ENCODE measurements at places on chromosomes 6 and 20.

DNA sequence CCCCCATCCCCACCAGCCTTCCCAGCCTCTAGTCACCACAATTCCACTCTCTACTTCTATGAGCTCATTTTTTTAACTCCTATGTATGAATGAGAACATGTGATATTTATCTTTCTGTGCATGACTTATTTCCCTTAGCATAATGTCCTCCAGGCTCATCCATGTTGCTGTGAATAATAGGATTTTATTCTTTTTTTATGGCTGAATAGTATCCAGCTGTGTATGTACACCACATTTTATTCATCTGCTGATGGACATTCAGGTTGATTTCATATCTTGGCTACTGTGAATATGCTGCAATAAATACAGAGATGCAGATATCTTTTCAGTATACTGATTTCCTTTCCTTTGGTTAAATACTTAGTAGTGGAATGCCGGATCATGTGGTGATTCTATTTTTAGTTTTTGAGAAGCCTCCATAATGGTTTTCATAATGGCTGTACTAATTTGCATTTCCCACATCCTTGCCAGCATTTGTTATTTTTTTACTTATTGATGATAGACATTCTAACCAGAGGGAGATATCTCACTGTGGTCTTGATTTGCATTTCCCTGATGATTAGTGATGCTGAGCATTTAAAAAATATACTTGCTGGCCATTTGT is 194.9 kb downstream of the PACRG start:
- DNase-seq = no peak

DNA sequence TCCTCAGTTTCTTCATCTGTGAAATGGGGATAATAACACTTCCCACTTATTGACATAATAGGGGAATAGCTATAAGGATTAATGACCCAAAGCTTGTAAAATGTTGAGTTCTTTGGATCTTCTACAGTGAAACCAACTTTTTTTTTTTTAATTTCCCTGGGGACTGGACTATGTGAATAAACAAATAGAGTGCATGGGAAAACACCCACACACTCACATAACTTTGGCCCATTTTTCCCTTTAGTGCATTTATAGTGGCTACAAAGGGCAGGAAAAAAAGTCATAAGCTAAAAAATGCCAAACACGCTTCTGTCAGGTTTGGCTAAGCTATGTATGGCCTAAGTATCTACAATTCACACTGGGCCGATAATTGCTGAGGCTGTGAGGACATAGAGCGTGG is 406.2 kb upstream of the JAG1 start:
- no peak for DNase-seq

DNA sequence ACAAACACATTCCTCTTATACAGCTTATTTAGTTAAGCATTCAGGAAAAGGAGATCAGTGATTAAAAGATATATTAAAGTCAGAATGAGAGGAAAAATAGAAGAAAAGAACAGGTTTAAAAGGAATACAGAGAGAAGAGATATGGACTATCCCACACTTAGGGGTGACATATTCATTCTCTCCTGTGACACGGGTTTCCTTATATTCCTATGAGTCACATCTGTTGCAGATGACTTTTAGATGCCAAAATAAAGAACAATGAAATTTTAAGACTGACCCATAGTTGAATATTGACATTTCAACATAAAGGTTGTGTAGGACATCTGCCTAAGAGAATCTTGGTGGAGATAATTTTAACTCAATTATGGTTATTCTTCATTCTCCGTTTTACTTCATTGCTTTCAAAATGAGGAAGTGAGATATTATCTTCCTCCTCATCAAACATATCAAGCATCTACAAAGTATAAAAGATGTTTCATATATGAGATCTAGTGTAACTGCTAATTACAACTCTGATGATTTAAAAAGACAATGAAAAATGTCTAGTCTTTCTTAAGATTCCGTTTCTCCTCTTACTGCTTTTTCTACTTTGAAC is 1336.7 kb upstream of the CITED2 start:
- DNase-seq = no peak

GRCh38 chr6:102298051-102298450 is 904.5 kb downstream of the GRIK2 start:
- DNase-seq = no peak

DNA sequence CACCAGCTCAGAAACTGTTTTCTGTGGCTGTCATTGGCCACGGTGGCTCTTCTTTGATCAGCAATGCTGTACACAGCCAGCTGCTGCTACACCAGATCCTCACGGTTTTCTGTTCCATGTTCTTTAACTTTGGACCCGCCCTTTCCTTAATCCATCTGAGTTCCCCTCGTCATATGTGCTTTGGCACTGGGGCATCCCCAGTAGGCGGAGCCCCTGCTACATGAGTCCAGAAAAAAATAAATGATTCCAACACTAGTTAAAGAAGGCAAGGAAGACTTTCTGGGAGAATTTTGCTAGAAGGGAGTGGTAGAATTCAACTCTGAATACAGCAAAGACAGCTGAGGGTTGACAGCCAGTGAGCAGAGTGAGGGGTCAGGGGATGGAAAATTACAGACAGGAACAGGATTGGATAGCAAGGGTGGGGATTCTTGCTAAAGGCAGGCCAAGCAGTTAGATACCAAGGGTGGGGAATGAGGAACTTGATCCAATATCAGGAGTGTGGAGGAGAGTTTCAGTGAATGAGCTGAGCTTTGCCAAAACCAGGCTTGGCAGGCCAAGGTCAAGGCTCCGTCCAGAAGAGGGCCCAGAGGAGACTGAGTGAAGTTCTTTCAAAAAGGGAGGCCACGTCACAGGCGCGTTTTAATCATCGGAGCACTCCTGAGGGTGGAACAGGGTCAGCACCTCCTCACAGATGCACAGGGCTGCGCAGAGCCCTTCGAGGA is 391.8 kb downstream of the CDH4 start:
- DNase-seq = no peak

DNA sequence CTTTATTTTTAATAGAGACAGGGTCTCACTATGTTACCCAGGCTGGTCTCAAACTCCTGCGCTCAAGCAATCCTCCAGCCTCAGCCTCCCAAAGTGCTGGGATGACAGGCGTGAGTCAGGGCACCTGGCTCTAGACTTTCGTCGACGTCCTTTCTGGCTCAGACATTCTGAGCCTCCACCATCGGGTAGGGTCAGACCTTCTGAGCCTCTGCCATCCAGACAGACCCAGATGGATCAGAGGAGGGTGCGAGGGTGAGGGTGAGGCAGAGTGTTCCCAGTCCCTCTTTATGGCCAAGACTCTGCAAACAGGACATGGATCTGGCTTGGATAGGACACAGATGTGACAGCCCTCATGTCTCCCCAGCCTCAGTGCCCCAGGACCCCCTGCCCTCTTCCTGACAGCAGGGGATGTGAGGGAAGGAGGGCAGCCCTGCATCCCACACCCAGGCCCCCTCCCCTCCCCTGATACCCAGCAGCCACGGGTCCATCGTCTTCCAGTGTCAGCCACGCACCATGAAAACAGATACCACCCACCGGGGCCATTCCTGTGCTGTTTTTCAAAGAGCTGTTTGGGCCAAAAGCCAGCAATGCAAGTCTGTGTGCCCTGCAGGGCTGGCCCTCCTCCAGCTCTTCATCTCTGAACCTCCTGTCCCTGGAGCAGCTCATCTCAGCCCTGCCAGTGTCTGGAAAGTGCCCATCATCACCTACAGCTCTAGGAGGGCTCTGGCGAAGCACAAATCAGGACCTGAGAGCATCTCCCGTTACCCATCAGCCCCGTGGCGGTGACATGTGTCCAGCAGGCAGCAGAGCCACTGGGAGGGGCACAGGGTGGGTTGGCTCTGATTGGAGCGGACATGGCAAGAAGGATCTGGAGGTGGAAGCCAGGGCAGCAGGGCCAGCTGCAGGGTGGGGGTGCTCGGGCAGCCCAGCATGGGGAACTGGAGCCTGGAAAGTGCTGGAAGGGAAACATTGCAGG is 208.4 kb downstream of the PREX1 start:
- no peak for DNase-seq

DNA sequence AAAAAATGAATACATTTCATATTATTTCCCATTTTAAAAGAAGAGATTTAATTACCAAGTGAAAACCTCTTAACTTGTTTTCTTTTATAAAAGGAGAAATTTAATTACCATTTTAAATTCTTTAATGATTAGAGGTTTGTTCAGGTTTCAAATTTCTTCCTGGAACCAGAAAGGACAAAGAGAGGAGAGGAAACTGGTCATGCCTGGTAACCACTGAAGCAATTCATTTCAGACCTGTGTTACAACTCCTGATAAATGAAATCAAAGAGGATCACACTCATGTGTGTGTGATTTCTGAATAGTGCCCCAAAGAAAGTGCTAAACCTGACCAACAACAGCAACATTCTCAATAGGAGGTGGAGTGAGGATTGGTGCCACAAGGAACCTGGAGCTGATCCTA is 12.6 kb upstream of the SLPI start:
- DNase-seq = no peak

GRCh38 chr20:11807054-11808048 is 110.3 kb upstream of the BTBD3 start:
- DNase-seq = peak; percentile 80

- DNase-seq = no peak
These were observed 12.6 kb downstream of the ID4 start for GRCh38 chr6:19849755-19850154.

- peak; percentile 50 for DNase-seq
These were observed 36.5 kb upstream of the RFPL4B start for GRCh38 chr6:112310439-112311125.

- DNase-seq = no peak
These were observed 165.0 kb upstream of the SULF2 start for GRCh38 chr20:47950124-47950912.

DNA sequence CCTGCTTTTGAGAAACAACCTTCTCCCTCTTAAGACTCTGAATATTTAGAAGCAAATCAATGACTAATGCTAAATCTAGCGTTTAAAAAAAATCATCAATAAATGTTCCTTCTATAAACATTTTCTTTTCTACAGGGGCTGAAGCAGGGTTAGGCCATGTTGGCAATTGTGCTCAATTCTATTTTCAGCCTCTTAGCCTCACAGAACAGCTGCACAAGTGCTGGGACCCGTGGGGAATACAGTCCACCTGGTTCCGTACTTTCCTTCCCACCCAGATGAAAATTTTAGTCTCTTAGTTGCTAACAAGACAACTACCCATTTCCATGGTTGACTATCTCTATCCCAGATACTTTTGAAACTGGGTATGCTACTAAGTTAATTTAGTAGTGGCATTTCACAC is 138.6 kb downstream of the RPS12 start:
- DNase-seq = no peak

All from stromal cell of bone marrow (primary cell).